Sigmoid colon (tissue), 7 donors: ENCODE measurements at places on chromosomes 3 and 15. TPM values are rescaled to one million over a fixed set of nuclear protein-coding genes. Genes with fewer than 3 reads are reported as not detected.
A peak's percentile ranks its signal among the peaks of the same experiment; 100 is the strongest.

DNA sequence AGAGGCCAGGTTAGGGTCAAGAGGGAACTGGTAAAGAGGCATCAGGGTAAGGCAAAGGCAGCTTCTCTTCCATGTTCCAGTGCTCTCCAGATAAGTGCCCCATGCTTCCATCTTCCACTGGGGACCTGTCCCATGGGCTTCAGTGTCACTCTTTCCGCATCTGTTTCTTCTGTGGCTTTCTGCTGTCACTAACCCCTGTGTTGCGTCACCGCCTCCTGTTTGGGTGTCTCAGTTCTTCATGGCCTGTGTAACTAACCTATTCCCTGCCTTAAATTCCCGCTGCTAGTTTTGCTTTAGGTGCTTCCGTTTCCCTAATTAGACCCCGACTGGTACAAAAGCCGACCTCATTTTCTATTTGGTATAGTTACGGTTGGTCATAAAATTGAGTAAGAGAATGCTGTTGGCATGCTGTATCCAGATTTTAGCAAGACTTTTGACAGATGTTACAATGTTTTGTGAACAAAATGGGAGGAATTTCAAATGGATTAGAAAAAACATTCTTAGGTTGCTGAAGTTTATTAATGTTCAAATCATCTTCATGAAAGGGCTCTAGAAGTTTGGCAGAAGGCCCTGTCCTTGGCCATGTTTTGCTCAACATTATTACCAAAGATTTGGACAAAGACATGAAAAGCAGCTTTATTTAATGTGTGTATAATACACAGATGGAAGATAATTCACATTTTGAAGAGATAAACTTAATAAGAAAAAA, 245.3 kb downstream of the BBX start:
- H3K4me1 ChIP-seq = no peaks in the 10 kb centered on the region
- H3K27ac ChIP-seq = no peak overlapping the region
- H3K36me3 ChIP-seq = no peaks in the 10 kb centered on the region

DNA sequence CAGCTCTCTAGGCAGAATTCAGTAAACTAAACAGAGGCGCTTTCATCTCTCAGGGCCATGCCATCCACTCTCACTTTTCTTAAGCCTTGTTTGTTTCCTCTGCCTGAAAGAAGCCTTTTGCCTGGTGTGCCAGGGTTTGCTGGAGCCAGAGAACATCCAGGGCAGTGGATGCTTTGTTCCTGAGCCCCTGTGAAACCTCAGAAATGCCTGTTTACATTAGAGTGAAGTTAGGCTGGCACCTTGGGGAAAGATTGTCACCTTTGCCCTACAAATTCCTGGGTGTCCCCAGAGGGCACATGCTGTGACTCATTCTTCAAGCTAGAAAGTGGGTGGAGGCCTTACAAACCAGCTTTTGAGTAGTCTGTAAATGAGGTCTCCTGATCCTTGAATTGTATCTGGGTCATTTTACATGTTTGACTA, 10.7 kb upstream of the TRAK1 start:
- H3K4me3 ChIP-seq = no peak overlapping the region
- H3K27ac ChIP-seq = peak overlapping the region; percentile 86
- peak; percentile 85 for DNase-seq
- H3K36me3 ChIP-seq = no peaks in the 10 kb centered on the region

DNA sequence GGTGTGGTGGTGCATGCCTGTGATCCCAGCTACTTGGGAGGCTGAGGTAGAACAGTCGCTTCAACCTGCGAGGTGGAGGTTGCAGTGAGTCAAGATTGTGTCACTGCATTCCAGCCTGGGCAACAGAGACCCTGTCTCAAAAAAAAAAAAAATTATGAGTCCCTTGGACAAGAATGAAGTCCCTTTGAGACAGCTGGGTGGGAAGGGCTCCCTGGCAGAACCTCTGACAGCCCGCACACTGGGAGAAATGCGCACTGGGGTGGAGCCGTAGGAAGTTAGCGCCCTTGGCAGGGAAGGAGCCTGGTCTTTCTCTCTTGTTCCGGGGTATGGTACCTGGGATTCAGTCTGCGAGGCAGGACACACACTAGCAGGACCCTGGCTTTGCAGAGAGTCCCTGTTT, 51.4 kb downstream of the SLC30A4 start:
- H3K36me3 ChIP-seq = no peaks in the 10 kb centered on the region
- no peak overlapping the region for H3K27ac ChIP-seq
- DNase-seq = no peak
- H3K27me3 ChIP-seq = peaks cover 38% of the 10 kb centered on the region
- no peak overlapping the region for H3K4me3 ChIP-seq
- H3K4me1 ChIP-seq = no peaks in the 10 kb centered on the region

DNA sequence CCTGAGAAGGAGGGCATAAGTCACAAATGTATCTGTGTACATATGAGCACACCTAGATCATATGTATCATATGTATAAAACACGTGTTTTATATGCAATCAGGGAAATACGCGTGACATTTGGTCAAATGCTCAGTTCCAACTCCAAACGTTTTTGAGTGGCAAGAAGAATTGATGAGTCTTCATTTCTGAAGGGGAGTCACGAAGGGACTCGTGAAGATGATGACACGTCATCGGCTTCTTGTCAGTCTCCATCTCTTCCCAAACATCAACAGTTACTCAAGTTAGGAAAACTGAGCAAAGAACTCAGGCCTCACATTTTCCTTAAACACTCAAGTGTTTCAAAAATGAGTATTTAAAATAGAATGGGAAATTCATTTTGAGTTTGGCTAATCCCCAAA, 79.4 kb downstream of the B3GNT5 start:
- no peak for DNase-seq
- no peak overlapping the region for H3K27ac ChIP-seq
- no peaks in the 10 kb centered on the region for H3K27me3 ChIP-seq
- H3K4me3 ChIP-seq = no peak overlapping the region

DNA sequence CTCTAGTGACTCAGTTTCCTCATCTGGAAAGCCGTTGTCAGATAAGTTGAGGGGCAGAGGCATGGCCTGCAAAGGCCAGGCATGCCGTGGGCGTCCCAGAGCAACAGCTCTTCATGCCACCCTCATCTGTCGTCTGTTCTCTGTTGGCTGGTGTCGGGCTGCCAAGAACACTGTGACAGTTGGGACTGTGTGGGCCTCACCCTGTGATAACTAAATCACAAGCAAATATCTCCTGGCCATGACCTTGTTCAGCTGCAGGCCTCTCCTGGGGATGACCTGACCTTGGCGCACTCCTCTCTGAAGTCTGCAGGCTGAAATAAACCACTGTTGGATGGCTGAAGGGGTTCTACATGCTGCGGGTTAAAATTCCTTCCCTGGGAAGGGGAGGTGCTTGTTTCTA, 145.9 kb downstream of the SHQ1 start:
- H3K36me3 ChIP-seq = no peaks in the 10 kb centered on the region
- H3K27ac ChIP-seq = no peak overlapping the region
- no peak for DNase-seq
- no peaks in the 10 kb centered on the region for H3K27me3 ChIP-seq
- H3K4me1 ChIP-seq = peaks cover 10% of the 10 kb centered on the region

DNA sequence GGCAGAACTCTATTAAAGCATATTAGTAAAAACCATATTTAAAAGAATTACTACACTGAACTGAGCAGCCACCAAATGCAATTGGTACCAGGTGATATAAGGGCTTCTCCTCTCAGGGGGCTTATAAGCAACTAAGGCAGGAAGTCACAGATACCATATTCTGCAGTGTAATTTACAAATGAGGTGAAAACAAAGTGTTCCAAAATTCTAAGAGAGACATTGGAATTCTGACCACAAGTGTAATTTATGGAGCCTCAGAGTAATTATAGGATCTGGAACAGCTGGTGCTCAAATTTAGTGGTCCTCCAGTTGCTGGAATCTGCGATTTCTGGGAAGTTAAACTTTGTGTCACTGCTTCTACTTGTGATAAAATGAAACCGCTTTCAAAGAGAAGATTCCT, 3.1 kb upstream of the NR1I2 start:
- H3K4me3 ChIP-seq = no peak overlapping the region
- no peaks in the 10 kb centered on the region for H3K36me3 ChIP-seq
- DNase-seq = no peak
- H3K27ac ChIP-seq = no peak overlapping the region
- no peaks in the 10 kb centered on the region for H3K27me3 ChIP-seq

- no peaks in the 10 kb centered on the region for H3K36me3 ChIP-seq
- H3K4me3 ChIP-seq = no peak overlapping the region
- H3K27me3 ChIP-seq = no peaks in the 10 kb centered on the region
- peak overlapping the region; percentile 1 for H3K27ac ChIP-seq
- DNase-seq = no peak
Observed at GRCh38 chr3:12370758-12371157, 81.9 kb downstream of the PPARG start.

- H3K36me3 ChIP-seq = no peaks in the 10 kb centered on the region
- H3K27me3 ChIP-seq = no peaks in the 10 kb centered on the region
Observed at GRCh38 chr3:38368238-38368637, 21.7 kb downstream of the XYLB start.

- H3K4me3 ChIP-seq = no peak overlapping the region
- H3K27ac ChIP-seq = no peak overlapping the region
- no peaks in the 10 kb centered on the region for H3K4me1 ChIP-seq
Observed at GRCh38 chr3:43964640-43965039, 273.9 kb downstream of the ABHD5 start.

DNA sequence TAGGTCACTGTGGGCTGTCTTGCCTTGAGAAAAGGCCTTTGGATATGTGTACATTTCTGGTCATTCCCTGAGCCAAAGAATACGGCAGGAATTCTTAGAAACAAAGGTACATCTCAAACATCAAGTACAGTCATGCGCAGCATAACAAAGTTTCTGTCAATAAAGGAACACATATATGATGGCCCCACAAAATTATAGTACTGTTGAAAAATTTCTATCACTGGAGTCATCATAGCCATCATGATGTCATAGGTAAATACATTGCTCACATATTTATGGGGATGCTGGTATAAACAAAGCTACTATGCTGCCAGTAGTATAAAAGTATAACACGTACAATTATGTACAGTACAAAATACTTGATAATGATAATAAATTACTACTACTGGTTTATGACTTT, 38.9 kb upstream of the NECTIN3 start:
- H3K36me3 ChIP-seq = no peaks in the 10 kb centered on the region
- H3K27me3 ChIP-seq = no peaks in the 10 kb centered on the region
- H3K4me3 ChIP-seq = no peak overlapping the region
- no peaks in the 10 kb centered on the region for H3K4me1 ChIP-seq
- H3K27ac ChIP-seq = no peak overlapping the region

GRCh38 chr15:89754361-89755154, 3.5 kb upstream of the MESP1 start:
- no peaks in the 10 kb centered on the region for H3K27me3 ChIP-seq
- H3K27ac ChIP-seq = no peak overlapping the region
- H3K4me3 ChIP-seq = no peak overlapping the region
- H3K36me3 ChIP-seq = no peaks in the 10 kb centered on the region
- no peak for DNase-seq

- no peaks in the 10 kb centered on the region for H3K36me3 ChIP-seq
- no peaks in the 10 kb centered on the region for H3K27me3 ChIP-seq
- H3K4me3 ChIP-seq = no peak overlapping the region
- H3K4me1 ChIP-seq = peaks cover 50% of the 10 kb centered on the region
Observed at GRCh38 chr3:194271460-194272035, 79.6 kb downstream of the CPN2 start.

- H3K27ac ChIP-seq = no peak overlapping the region
- no peak overlapping the region for H3K4me3 ChIP-seq
- peak; percentile 20 for DNase-seq
- no peaks in the 10 kb centered on the region for H3K36me3 ChIP-seq
- H3K4me1 ChIP-seq = no peaks in the 10 kb centered on the region
- no peaks in the 10 kb centered on the region for H3K27me3 ChIP-seq
Observed at GRCh38 chr15:70182858-70183695, 85.4 kb upstream of the TLE3 start.

DNA sequence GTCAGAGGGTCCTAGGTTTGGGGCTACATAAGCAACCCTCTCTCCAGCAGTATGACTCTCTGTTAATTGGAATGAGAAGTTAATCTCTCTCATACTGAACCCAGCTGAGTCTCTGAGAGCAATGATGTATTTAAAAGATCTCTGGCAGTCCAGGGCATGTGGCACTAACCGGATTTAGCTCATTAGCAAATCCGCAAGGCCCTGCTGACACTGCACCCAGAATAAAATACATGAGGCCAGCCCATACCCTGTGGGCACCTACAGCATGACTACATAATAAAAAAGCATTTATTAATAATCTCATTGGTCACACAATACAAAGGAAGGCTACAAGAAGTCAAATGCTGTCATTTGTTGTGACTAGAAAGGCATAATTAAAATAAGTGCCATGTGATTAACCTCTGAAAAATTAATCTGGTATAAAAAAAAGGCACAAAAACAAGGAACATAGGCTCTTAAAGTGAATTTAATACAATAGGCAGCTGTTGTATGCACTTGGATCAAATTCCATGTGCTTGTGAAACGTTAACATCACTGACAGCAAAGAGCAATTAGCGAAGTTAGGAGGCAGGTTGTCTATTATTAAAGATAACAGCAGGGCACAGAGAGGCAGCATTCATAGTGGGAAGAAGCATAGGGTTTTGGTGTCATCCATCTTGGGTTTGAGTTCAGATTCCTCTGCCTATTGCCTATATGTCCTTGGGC, 381.2 kb downstream of the WDR72 start:
- no peak overlapping the region for H3K4me3 ChIP-seq
- no peaks in the 10 kb centered on the region for H3K4me1 ChIP-seq
- H3K27me3 ChIP-seq = no peaks in the 10 kb centered on the region
- DNase-seq = no peak
- no peaks in the 10 kb centered on the region for H3K36me3 ChIP-seq

DNA sequence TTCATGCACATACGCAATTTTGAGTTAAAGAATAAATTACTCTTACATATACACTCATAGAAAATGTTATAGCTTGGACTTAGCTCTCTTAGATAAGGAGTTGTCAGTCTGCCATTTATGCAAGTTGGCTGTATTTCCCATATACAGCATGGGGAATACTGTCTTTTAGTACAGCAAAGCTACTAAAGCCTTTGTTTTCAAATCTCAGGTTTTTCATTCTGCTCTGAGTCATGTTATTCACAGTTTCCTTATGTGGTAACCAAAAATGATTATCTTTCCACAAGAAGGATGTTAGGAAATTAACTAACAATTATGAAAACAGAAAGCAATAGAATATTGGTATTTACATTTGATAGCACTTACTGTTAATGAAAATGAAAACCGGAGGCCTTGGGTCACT, 4.3 kb upstream of the TIPARP start:
- no peaks in the 10 kb centered on the region for H3K4me1 ChIP-seq
- no peak overlapping the region for H3K4me3 ChIP-seq

DNA sequence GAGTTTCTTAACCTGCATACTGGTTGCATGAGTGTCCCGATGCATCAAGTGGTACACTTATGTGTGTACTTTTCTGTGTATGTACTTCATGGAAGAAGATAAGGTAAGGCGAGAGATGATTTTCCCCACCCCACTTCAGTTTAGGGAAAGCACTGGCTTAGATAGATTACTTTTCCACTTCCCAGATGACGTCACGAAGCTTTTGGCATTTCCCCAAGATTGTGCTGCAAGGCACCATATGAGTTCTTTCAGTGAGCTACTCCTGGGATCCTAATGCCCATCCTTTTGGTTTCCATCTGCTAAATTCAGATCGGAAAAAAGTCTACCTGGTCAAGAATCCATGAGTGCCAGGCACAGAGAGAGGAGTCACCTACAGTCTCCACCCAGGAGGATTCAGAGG, 4.5 kb downstream of the IL17RB start:
- H3K36me3 ChIP-seq = no peaks in the 10 kb centered on the region
- no peak overlapping the region for H3K4me3 ChIP-seq
- no peak overlapping the region for H3K27ac ChIP-seq
- H3K4me1 ChIP-seq = no peaks in the 10 kb centered on the region
- peaks cover 40% of the 10 kb centered on the region for H3K27me3 ChIP-seq

Gene CACNA2D3
- 10.2 TPM for total RNA-seq

Gene AP3B2
- total RNA-seq = 9.3 TPM

Gene PLCB2
- total RNA-seq = 11.7 TPM

Gene EFCAB12
- not detected for total RNA-seq

Gene SLC51A
- not detected for total RNA-seq

Gene RASGRF1
- 0.55 TPM for total RNA-seq

Gene PLSCR5
- not detected for total RNA-seq

Gene FILIP1L
- total RNA-seq = 88.1 TPM

Gene SPTSSB
- not detected for total RNA-seq

Gene TRH
- total RNA-seq = not detected

Gene CHL1
- 29.1 TPM for total RNA-seq

Gene PDZRN3
- total RNA-seq = 172 TPM
